ENCODE measurements at places on chromosomes 6 and 20.

GRCh38 chr6:115708850-115709249, 351.8 kb downstream of the FRK start:
- DNase-seq = no peak

DNA sequence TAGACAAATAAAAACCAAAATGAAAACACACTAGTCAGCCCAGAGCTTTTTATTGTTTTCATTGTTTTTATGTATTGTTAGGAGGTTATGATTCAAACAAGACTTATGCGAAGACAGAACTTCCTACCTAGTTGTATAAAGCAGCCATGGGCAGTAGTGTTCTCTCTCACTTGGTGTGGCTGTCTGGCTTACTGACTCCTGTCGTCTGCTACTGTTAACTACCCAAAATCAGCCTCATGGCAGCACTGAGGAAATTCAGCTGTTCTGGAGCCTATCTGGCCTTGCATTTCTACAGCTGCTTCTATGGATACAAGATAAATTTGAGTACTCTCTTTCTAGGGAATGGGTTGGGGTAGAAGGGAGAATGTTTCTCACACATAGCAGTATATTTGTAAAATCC, 20.4 kb downstream of the VTA1 start:
- no peak for DNase-seq

GRCh38 chr6:42821846-42822245, 40.0 kb downstream of the BICRAL start:
- DNase-seq = no peak

DNA sequence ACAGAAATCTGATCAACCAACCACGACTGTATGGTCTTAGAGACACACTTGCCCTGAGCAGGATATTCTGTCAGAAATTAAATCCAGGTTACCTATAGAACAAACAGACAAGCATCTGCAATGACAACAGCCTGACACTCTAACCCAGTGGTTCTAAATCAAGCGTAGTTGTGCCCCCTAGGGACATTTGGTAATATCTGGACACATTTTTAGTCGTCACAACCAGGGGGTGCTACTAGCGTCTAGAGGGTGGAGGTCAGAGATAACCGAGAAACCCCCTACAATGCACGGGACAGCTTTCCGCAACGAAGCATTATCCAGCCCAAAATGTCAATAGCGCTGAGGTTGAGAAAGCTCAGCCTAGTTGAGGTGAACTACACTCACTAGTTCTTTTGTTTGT, 32.3 kb downstream of the ID4 start:
- DNase-seq = no peak

DNA sequence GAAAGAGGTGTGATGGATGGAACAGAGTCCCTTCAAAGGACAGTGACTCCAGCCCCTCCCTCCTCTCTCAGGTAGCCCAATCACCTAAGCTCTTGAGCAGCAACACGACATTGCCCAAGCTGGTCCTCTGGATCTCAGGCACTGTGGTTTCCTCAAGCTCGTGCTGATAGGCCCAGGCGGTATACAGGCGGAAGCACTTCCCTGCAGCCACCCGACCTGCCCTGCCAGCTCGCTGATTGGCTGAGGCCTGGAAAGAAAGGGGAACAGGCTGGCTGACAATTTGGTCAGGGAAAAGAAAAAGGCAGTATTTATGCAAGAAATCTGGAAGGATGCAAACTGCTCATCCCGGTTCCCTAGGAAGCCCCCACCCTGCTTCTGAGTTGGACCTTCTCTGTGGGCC, 9.6 kb downstream of the C6orf136 start:
- no peak for DNase-seq

- no peak for DNase-seq
Observed at GRCh38 chr20:53870426-53871315, 199.7 kb downstream of the BCAS1 start.

- DNase-seq = no peak
Observed at GRCh38 chr6:100464903-100465700, at the start of gene SIM1. Gene SIM1 (minus strand): TSS chr6:100464921. CDS start chr6:100463468, 1,453 bp downstream.

DNA sequence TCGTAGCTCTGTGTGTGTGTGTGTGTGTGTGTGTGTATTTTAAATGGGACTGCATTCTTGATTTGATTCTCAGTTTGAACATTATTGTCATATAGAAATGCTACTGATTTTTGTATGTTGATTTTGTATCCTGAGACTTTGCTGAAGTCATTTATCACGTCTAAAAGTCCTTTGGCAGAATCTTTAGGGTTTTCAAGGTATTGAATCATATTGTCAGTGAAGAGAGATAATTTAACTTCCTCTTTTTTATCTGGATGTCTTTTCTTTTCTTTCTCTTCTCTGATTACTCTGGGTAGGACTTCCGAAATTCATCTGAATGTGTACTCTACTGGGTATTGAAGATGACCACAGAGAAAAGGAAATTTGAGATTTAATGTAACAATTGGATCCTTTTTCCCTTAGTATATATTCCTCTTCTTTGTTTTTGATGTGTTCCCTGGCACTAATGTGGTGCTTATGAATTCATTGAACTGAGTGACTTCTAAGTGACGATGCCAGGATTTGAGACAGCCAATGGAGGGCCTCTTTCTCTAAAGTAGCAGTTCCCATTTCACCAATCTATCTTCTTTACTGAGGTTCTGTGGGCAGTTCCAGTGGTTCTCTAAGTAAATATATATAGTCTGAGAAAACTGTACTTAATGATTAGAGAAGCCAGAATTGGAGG, 47.6 kb downstream of the TNFAIP3 start:
- no peak for DNase-seq

- DNase-seq = no peak
Observed at GRCh38 chr6:166206066-166206465, 38.4 kb upstream of the TBXT start.

GRCh38 chr20:33584976-33585375, 77.2 kb upstream of the C20orf144 start:
- DNase-seq = no peak

DNA sequence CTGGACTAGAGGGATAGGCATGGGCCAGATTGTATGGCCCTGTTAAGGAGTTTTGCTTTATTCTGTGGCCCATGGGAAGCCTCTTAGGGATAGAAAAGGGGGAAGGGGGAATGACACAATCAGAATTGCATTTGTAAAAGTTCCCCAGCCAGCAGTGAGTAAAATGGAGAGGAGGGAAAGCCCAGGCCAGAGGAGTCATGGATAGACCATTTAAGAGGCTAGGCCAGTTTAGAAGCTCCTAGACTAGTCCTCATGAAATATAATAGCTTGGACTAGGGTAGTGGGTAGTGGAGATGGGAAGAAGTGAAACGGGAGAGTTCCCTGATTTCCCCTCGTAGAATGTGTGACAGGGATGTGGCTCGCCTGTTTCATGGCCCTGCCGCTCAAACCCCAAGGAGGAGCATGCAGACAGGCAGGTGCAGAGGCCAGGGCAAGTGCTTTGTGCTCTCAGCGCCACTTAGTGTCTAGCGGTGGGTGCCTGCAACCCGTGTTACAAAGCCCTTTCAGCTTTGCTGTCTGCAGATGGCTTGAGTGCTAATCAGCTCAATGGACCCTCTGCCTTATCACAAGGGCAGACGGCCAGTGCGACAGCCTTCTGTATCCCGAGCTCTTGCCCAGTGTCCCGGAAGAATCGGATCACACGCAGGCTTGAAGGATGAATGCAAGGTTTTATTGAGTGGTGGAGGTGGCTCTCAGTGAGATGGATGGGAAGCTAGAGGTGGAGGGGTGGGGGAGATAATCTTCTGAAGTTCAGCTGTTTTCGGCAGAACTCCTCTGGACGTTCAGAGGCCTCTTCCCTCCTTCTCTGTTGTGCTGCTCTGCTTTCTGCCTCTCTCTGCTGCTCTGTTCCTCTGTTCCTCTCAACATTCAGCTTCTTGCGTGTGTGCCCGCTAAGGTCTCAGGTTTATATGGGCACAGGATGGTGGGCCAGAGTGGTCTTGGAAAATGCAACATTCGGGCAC, 141.1 kb downstream of the CEP57L1 start:
- no peak for DNase-seq

GRCh38 chr6:125528621-125529041, 220.8 kb upstream of the HEY2 start:
- no peak for DNase-seq

- no peak for DNase-seq
Observed at GRCh38 chr20:55159230-55159629, 683.8 kb downstream of the DOK5 start.
